ENCODE measurements at places on chromosomes 6 and 20. TPM values are rescaled to one million over a fixed set of nuclear protein-coding genes. Genes with fewer than 3 reads are reported as not detected.

CYP21A2 gene
- 0.28 TPM for total RNA-seq

SPAG4 gene
- total RNA-seq, result 3.2 TPM

NHLRC1 gene
- total RNA-seq, result 2.7 TPM

DLK2 gene
- total RNA-seq, result 4.8 TPM

DTNBP1 gene
- total RNA-seq, result 10.3 TPM

PDSS2 gene
- 12.3 TPM for total RNA-seq

SLC17A5 gene
- 17.7 TPM for total RNA-seq

IMPG1 gene
- not detected for total RNA-seq

CRIP3 gene
- total RNA-seq, result not detected

MRPL18 gene
- total RNA-seq, result 59.2 TPM

UBE2C gene
- not detected for total RNA-seq

C20orf144 gene
- under 0.01 TPM for total RNA-seq

TRIM15 gene
- total RNA-seq, result not detected

C20orf141 gene
- total RNA-seq, result not detected

EPHA7 gene
- total RNA-seq, result under 0.01 TPM

SAMD10 gene
- 4.8 TPM for total RNA-seq

RAET1L gene
- total RNA-seq, result 9.3 TPM

Measured in nasal cavity respiratory epithelium epithelial cell of viscerocranial mucosa (primary cell).